NB4 (cell line): ENCODE measurements at places on chromosomes 3 and 15.
A peak's percentile ranks its signal among the peaks of the same experiment; 100 is the strongest.

DNA sequence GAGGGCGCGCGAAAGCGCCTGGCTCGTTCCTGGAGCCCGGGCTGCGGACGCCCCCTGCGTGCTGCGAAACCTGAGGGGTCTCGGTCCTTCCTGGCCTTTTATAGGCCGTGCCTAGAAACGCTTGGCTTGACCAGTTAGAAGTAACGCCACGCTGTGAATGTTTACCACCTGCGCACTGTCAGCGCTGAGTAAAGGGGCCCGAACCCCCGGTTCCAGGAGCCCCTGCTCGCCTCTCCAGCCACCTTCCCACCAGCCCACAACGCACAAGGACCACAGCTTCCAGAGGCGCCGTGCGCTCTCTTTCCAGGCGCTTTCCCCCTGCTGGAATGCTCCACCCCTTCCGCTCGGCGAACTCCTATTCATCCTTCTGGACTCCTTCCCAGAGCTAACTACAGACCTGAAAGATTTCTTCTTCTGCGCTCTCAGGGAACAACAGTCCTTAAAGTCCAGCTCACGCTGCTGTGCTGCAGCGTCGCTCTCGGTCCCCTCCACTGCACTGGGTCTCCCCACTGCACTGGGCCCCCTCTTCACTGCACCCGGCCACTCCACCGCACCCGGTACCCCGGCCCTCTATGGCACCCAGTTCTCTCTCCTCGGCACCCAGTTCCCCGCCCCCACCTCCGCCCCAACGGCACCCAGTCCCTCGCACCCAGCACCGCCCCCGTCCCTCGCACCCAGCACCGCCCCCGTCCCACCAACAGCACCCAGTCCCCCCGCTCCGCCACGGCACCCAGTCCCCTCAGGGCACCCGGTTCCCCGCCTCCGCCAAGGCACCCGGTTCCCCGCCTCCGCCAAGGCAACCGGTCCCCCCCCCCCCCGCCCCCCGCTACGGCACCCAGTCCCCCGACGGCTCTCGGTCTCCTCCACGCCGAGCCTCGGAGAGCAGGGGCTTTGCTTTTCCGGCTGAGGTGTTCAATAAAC lies 69.8 kb downstream of the SQOR start:
- DNase-seq: no peak

DNA sequence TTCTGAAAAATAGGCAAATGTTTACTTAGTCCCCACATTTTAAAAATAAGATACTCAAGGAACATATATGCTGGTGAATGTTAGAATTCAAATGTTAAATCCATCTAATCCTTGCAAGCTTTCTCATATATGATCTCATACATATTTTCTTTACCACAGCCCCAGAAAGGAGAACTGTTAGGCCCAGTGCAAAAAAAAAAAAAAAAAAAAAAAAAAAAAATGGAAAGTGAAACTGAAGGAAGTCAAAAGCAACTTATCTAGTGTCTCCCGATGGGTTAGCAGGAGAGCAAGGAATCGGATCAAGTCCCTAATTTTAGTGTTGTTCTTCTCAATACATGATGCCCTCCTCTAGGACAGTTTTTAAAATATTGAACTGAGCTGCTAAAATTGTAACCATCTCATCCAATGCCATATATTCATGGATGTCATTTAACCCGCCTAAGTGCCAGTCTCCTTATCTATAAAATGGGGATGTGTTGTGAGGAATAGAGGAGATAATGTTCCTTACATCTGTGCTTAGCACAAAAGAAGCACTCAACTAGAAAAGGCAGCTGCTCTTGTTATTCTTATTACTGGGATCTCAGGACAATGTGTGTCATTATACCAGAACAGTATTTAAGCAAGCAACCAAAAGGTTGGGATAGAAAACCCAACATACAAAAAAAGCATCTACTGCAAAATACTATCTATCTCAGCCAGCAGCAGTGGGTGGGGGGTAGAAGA lies 279.7 kb downstream of the MAGI1 start:
- DNase-seq: no peak

DNA sequence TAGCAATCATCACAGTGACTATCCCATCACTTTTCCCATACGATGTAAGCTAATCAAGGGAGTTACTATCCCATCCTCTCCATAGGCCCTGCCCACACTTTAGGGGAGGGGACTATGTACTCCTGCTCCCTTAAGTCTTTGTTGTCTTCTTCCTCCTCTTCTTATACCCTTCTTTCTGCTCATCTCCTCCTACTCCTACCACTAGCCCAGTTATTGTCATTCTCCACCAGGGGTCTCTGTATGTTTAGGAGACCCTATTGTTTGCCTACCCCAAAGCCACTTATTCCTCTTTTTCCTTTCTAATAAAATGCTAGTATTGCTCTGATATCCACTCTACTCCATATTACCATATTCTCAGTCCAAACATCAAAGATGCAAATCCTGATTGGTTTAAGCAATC lies 27.8 kb downstream of the STAC start:
- peak; percentile 1 for DNase-seq

DNA sequence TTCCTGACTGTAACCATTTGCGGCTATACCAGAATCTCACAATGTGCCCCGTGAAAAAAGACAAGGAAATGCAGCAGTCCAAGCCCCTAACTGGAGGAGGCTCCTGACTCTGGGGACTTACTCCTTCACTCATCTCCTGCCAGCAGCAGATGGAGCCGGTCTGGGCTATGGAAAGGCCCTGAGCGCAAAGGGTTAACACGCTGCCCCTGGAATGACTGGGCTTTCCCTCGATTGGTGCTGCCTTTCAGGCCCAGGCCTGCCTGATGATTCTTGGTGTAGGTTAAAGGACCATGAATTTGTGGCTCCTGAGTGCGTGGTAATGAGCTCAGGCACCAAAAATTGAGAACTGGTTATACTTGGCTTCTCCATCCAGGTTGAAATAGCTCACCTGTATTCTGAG lies 42.3 kb upstream of the GALNT15 start:
- no peak for DNase-seq

DNA sequence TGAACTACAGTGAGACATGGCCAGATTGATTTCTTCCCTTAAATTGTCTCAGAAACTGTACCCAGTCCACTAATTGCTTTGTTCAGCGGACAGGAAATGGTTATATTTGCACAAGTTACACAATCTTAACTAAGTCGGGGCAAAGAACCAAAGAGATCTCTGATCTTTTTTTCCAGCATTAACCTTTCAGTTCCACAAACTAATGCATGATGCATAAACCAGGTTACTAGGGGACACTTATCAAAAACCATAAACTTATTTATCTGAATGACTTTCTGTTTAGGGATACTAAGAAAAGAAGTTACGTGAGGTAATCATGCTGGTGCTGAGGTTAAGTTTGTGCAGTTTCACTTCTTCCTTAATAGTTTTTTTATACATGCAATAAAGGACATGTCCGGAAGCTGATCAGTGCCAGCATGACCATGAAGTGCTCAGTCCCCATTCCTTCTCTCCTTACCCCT lies 22.4 kb downstream of the FNDC3B start:
- peak; percentile 76 for DNase-seq

DNA sequence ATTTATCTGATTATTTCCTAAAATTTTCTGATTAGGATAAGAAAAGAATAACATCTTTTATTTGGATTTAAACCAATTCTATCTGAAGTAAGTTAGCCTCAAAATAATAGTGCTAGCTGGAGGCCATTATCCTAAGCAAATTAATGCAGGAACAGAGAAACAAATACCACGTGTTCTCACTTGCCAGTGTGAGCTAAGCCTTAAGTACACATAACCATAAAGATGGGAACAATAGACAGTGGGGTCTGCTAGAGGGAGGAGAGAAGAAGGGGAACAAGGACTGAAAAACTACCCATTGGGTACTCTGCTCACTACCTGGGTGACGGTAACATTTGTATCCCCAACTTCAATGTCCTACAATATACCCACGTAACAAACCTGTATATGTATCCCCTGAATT lies 31.3 kb upstream of the LYSMD4 start:
- DNase-seq: no peak
